HuH-7 (cell line): ENCODE measurements at places on chromosomes 13 and 19.

DNA sequence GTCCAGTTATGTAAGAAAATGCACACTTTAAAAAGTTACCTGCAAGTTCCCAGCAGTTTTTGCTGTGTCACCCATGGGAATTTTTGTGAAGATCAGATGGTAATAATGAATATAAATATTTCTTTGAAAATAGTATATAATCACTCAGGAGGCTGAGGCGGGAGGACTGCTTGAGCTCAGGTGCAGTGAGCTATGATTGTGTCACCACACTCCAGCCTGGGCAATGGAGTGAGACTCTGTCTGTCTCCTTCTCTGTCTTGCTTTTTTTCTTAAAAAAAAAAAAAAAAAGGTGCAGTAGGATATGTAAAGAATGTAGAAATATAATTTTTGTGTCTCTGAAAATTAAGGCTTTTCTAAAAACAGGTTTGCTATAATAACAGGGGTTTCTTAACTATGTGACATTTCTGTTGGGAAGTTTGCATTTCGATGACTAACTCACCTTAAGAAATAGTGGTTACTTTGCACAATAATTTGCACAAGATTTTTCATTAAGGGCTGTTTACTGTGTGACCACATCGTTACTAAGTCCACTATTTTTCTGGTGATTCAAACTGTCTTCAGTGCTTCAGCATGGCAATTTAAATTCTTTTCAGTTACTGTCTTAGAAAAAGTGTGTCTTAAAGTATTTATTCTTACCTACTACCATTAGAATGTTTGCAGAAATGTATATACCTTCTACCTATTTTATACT is 37.3 kb downstream of the DNAJC3 start:
- no peak for DNase-seq

- DNase-seq: no peak
These were observed 62.1 kb upstream of the GSX1 start for GRCh38 chr13:27730191-27730590.

DNA sequence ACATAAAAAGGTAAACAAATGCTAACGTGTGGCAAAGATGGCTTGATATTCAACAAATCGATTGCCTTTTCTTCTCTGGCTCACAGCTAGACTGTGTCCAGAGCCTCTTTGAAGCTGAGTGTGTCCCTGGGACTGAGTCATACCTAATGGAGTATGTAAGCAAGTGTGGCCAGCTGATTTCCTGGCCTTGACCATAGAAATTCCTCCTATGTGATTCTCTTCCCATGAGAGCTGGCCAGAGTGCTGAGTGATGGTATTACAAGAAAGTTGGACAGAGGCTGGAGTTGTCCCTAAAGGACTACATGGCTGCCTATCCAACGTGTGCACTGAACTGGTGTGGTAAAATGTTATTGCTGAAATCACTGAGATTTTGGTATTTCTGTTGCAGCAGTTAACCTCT is 320.1 kb upstream of the SLC10A2 start:
- no peak for DNase-seq

- no peak for DNase-seq
These were observed 656 bp upstream of the ZNF324 start for GRCh38 chr19:58466089-58466759.

DNA sequence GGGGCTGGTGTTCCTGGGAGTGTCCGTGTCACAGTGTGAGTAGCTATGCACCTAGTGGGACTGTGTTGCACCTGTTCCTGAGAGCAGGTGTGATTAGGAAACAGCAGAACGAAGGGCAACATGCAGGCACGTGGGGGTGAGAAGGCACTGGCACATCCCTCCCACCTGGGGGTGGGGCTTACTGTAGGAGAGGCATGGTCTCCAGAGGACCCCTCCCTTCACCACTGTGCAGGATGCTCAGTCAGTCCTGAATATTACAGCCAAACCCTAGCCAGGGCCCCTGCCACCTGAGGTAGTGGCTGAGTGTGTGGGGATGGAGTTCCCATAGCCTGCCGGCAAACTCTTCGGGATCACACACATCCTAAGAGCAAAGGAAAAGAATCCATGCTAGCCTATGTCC is 99.2 kb downstream of the ZDHHC20 start:
- DNase-seq: no peak

DNA sequence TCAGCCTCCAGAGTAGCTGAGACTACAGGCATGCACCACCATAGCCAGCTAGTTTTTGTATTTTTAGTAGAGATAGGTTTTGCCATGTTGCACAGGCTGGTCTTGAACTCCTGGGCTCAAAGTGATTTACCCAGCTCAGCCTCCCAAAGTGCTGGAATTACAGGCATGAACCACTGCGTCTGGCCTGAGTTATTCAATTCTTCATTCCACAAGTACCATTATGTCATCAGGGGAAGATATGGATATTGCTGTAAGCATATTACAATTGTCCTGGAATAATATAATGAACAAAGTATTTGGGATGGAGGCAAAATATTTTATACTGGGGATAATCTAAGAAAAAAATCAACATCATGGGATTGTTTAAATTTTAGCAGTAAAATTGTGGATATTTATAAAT is 646.0 kb upstream of the SLITRK6 start:
- DNase-seq: no peak

DNA sequence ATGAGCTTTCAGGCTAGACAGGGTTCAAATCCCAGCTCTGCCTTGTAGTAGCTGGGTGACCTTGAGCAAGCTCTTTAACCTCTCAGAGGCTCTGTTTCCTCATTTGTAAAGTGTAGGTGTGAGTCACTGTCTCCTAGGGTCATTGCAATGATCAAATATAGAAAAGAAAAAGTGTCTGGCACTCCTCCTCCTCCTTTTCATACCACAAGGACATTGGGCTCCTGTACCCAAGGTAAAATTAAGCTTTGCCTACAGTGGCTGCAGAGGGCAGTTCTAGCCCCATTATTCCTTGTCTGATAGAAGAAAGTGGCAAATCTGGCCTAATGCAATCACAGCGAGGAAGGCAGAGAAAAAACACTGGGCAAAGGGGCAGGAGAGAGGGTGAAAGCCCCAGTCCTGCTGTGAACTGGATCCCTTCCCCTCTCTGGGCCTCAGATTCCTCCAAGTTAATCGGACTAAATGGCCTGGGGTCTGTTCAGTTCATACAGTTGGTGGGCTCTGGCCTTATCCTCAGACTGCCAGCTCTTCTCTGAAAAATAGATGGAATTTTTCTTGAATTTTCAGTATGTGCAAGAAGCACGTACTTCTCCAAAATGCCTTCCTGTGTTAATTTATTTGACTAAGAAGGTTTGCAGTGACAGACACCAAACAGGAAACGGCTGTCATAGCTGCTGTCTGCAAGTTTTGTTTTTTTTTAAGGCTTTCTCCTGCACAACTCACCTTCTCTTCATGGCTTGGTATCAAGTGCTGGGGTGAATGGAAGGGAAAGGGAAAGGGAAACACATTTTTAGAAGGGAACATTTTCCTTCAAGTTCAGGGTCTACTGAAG is 35.3 kb downstream of the RGCC start:
- no peak for DNase-seq
